ENCODE measurements at places on chromosomes 3 and 15.
A peak's percentile ranks its signal among the peaks of the same experiment; 100 is the strongest.

GRCh38 chr3:5295191-5295690 lies 107.7 kb downstream of the EDEM1 start:
- DNase-seq, result no peak

DNA sequence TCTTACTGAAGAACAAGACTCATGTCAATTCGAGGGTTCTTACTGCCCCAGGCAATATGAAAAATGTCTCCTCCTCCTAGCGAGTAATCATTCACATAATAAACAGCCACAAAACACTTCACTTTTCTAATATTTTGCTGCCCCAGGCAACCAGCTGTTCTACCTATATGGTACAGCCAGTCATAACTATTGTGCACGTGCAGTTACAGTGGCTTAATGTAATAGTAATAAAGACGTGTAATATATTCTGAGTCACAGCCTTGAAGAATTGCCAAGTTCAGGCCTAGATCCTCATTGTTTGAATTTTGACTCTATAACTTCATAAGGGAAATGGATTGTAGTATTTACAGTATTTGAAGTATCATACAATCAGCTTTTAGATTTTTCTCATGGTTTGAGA lies 1250.0 kb upstream of the GBE1 start:
- DNase-seq, result no peak

- no peak for DNase-seq
Measured at GRCh38 chr3:110583373-110583935, 488.2 kb upstream of the NECTIN3 start.

DNA sequence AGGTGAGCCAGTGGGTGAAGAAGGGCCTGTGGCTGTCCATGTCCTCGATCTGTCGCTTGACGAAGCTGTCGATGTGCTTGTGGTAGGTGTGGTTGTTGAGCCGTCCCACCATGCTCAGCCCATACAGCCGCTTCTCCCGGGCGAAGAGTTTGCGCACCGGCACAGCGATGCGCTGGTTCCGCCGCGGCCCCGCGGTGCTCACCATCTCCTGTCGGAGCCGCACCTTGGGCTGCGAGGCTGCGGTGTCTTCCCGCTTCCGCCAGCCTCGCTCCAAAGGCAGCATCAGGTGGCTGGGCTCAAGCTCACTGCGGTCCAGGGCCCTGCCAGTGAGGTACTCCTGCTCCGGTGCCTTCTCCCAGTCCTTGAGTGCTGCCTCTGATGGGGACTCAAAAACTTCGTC lies 34.0 kb upstream of the GRIP2 start:
- DNase-seq, result no peak

DNA sequence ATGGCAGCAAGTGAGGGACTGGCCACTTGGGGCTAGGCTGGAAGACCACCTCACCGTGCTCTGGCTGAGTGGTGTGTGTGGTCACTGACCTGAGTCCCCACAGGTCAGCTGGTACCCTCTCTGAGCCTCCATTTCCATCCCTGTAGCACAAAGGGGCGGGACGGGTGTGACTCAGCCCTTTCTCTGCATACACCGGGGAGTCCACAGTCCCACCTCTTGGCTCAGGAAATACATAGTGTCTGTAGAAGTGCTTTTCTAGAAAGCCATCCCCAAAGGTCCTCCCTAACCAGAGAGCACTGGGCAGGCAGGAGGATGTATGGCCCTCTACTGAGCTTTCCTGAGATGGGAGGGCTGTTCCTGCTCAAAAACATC lies 27.2 kb downstream of the WNT7A start:
- no peak for DNase-seq

GRCh38 chr15:57190208-57190607 lies 186.1 kb upstream of the CGNL1 start:
- no peak for DNase-seq

DNA sequence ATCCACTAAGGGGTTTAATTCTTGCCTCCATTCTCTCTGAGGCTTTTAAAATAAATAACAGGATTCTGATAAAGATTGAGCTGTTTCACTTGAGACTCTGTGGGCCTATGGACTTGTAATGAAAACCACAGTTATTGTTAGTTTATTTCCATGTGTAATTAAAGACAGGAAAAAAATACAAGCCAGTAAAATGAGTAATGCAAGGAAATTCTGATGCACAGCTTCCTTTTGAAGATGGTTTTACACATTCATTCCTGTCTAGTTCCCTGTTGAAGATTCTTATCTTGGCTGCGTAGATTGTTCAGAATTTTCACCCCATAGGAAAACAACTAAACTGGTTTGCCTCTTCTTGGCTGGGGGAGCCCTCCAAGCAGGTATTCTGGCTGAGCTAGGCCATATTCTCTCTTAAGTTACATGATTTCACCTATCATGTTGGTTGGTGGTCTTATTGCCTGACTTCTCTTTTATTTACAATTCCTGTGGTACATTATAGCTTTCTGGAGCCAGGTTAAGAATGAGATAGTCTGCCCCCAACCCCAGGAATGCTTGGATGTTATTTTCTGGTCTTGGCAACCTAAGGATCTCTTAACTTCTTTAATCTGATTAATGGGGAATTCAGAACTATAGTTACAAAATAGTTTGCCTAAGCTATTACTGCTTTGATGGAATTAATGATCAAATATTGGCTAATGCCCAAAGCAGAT lies 67.6 kb downstream of the MITF start:
- DNase-seq, result no peak

- no peak for DNase-seq
Measured at GRCh38 chr3:108590460-108590859, 938 bp downstream of the DZIP3 start.

DNA sequence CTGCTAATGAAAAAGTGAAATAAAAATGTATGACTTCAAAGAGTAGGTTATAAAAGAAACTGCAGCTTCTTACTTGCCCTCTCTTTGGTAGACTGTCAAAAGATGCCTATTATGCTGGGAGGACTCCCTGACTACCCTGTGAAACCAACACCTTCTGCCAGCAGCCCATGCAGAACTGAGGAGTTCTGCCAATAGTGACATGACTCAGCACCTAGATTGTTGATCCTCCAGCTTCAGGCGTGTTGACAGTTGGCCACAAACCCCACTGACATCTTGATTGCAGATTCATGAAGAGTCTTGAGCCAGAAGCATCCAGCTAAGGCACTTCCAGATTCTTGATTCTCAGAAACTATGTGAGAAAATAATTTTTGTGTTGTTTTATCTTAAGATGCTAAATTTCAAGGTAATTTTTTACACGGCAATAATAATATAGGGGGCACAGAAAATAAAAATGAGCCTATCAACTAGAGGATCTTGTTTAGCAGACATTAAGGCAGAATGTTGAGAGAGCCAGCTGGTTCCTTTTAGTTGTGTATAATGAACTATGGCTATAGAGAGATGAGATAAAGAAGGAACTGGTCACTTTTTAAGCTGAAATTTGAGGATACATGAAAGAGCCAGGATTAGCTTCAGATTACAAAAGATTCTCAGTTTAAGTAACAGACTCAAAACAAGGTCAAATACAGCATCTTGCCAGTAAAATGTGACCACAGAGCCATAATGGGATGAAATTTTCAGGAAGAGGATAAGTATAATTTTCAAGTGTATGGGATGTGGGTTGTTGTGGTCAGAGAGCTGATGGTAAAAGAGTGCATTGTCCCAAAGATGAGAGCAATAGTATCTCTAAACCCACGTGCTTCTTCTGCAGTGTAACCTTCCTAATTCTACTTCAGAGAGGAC lies 588.7 kb upstream of the CBLB start:
- no peak for DNase-seq

DNA sequence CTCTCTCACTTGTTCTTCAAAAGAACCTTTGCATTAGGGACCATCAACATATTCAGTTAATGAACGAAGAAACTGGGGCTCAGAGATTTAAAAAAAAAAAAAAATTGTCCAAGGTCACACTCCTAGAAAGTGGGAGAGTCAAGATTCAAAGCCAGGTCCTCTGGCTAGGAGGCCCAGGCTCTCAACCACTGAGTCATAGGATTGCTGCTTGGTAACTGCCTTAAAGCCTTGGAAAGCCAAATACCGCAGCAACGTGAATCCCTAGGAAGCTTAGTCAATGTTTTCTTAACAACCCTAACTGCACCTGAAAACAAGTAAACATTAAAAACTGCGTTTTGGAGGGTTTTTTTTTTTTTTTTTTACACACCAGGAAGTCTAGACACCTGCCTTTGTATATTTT lies 156.8 kb downstream of the WNT5A start:
- no peak for DNase-seq

DNA sequence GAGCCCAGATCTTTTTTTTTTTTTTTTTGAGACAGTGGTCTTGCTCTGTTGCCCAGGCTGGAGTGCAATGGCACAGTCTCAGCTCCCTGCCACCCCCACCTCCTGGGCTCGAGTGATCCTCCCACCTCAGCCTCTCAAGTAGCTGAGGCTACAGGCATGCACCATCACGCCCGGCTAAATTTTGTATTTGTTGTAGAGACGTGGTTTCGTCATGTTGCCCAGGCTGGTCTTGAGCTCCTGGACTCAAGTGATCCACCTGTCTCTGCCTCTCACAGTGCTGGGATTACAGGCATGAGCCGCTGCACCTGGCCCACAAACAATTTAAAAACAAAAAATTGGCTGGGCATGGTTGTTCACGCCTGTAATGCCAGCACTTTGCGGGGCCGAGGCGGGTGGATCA lies 22.6 kb upstream of the SLC6A6 start:
- DNase-seq, result no peak

DNA sequence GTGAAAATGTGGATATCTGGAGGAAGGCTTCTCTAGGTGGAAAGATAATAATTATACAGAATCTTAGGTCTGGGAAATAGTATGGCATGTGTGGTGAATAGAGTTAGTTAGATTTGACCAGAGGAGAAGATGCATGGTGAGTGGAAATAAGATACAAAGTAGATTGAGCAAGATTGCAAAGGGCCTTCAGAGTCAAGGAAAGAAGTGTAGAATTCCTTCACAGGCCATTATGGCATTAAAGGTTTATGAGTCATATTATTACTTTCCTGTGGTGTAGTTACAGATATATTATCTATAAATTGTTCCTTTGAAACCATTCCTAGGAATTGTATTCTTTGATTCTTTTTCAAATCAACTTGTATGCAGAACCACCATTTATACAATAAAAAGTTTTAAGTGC lies 660.3 kb downstream of the SI start:
- DNase-seq, result no peak

GRCh38 chr3:114902691-114903101 lies 244.4 kb downstream of the ZBTB20 start:
- no peak for DNase-seq

- DNase-seq, result no peak
Measured at GRCh38 chr15:36108541-36108940, 470.9 kb upstream of the CDIN1 start.

DNA sequence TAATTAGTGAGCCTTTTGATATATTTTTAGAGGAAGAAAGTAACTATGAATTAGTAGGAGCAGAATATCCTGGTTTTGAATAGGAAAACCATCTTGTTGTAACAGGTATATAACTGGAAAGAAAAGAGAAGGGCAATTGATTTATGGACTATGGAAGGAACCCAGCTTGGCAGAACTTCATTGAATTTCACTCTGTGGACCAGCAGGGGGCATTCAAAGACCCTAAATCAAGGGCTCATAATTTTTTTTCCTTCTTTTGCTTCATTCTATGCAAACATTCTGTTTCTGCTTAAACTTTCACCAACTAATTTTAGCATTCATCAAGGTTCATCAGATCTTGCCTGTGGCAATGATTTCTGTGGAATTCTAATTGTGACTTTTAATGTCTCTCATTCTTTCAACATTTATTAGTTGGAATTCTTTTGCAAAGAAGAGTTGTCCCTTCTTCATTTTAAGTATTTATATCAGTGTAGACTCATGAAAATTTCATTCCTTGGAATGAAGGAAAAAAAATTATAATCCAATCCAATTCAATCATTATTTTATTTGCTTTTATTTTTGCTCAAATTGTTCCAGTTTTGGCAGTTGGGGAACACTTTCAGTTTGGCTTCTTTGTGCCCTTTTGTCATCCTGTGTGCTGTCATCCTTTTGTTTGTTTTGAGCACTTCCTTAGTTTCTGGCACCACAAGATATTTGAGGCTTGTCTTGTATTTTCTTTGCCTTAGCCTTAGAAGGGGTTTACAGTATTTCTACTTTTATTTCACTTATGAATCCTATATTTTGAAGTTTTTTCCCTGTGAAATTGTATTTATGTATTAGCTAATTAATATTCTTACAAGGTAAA lies 30.4 kb downstream of the NXPE3 start:
- peak; percentile 56 for DNase-seq

- DNase-seq, result no peak
Measured at GRCh38 chr15:62533687-62534086, 368.6 kb upstream of the C2CD4B start.

- no peak for DNase-seq
Measured at GRCh38 chr3:46367811-46368210, 2.9 kb upstream of the CCR5 start.

DNA sequence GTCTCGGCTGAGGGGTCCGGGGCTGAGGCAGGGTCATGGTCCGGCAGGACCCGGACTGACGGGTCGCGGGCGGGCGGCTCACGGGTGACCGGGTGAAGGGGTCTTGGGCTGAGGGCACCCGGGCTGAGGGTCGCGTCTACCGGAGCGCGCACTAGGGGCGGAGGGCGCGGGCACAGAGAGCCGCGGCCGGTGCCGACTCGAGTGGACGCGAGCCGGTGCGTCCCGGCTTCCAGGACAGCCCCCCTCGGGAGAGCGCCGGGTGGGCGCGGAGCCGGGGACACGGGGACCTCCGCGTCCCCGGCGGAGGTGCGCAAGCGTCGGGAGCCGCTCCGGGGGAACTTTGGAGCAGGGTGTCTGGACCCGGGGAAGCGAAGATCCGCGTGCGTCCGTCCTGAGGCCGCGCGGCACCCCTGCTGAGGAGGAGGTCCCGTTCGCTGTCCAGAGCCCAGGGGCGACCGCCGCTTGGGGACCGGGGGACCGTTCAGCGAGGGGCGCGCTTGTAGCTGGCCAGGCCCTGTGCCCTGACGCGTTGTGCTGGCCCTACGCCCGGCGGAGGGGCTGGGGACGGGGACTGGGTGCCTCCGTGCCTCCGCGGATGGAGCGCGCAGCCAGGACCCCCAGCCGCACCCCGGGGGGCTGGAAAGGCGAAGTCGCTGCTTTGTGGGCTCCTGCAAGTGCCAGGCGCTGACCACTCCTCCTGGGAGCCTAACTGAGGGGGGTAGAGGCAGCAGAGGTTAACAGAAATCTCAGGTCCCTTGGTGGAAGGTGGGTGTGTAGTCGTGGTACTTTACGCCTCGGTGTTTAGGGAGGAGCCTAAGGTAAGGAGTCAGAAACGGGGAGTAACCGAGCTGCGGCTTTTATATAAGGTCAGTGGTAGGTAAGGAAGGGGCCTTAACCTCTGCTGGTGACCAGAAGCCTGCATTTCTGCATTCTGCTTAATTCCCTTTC lies at the start of gene PPARG:
Gene PPARG, plus strand, starts transcription at position 889 of the 948 bp plus-strand sequence. CDS start 90,642 bp downstream, outside the sequence.
- peak; percentile 14 for DNase-seq

GRCh38 chr3:186381424-186382216 lies 19.6 kb upstream of the DGKG start:
- no peak for DNase-seq

Measured in germinal center (tissue), 1 donor.